NCI-H524 (cell line): ENCODE measurements at places on chromosomes 1 and 21.

GRCh38 chr1:208537198-208537597, 293.0 kb upstream of the PLXNA2 start:
- no peak for DNase-seq

DNA sequence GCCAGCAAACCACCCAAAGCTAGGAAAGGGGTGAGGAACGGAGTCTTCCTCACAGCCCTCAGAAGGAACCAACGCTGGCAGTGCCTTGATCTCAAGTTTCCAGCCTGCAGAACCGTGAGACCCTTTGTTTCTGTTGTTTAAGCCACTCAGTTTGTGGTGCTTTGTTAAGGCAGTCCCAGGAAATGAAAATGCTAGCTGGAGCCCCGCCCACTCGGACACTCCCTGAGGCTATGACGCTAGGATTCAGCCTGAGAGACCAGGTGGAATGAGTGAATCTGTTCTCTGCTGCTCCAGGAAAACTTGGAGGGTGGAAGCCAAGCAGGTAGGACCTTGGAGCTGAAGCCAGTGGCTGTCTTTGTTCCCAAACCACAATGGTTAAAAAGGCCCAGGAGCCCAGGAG, 196.5 kb upstream of the POU3F1 start:
- no peak for DNase-seq

- DNase-seq, result no peak
Observed at GRCh38 chr1:203480084-203480483, 4.5 kb downstream of the PRELP start.

DNA sequence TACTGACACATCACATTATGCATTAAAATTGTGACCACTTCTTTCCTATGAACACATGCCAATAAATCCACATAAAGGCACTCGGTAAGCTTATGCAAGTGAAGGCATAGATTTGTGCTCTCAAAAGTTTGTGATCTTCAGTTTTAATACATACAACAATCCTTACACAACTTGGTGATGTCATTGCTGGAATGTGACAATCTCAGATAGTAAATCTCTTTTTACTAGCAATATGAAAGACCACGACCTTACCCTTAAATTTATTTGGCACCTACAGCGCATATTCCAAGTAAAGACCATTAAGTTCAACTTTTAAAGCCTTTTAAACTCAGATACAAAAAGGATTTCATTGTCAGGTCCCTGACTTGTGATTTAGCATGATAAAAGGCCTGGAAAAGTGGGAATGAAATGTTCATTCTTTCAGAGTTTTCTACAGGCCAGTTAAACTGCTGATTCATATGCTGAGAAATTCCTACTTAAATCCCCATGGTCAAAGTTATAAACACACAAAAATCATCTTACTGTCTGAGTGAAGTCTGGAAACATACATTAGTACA, 157.4 kb downstream of the SIPA1L2 start:
- DNase-seq, result no peak

DNA sequence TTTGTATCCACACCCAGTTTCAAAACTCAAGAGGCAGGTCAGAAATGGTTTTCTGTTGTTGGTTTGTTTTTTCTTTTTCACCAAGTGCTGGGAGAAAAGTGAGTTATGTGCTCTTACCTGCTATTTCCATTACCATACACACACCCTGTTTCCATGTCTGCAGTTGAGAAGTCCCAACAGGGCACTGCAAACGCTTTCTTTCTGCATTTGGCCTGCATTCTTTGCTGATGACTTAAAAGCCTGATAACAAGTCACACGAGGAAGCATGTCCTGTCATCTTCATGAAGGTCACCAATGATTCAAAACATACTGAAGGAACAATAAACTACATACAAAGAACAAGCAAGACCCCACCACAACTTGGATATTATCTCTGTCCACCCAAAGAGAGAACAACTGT, 24.8 kb upstream of the KCNE1 start:
- DNase-seq, result no peak

DNA sequence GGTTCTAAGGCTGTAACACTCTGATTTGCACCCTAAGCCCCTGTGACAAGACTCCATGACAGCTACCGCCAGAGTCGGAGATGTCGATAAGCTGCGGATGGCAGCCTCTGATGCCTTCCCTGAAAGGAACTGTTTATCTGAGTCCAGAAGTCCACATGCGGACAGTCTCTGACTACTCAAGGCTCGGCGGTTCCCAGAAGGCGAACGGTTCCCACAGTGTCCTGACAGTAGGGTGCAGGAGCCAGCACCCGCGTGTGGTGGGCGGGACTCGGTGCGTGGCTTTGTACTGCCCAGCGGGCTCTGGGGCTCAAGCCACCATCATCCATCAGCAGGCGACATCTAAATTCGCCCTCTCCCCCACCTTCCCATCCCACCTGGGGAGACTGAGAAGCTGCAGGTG, 30.7 kb downstream of the LRP8 start:
- DNase-seq, result no peak

GRCh38 chr21:25005388-25005787, 601.9 kb downstream of the MRPL39 start:
- DNase-seq, result no peak

- peak; percentile 87 for DNase-seq
Observed at GRCh38 chr1:111948209-111949171, 41.0 kb downstream of the KCND3 start.

DNA sequence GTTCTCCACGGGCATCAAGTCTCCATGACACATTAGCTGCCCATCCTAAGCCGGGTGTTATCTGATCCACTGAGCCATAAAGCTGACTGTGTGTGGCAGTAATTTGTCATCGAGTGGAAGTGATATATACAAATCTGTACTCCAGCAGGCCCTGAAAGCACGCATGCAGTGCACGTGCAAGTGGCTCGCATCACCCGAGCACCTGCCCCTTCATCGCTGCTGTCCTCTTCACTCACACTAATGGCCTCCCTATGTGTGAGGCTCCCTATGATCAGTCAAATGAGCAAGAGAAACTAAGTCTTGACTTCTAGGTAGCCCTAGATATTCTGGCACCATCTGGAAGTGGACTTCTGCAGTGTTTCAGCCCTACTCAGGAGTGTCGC, 248.6 kb downstream of the MATN1 start:
- DNase-seq, result no peak

GRCh38 chr1:78088486-78088885, 42.7 kb downstream of the GIPC2 start:
- no peak for DNase-seq

GRCh38 chr1:202088206-202088605, 34.5 kb upstream of the GPR37L1 start:
- DNase-seq, result no peak

DNA sequence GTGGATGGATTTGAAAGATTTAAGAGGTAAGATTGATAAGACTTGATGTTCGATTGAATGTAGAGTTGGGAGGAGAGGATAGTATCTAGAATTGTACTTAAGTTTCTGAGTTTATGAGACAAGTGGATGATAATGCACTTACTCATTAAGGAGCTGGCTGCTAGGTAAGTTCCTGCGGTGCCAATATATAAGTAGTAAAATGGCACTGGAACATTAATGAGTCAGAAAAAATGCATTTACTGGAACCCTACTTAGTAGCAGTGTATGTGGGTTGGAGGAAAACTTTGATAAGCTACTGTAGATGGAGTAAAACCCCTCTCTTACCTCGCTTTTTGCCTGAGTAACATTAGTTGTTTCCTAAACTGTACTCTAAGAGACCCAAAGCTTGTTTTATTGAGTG, 68.2 kb downstream of the ZFYVE9 start:
- no peak for DNase-seq

GRCh38 chr1:110477041-110477440, 26.1 kb downstream of the PROK1 start:
- DNase-seq, result no peak

- no peak for DNase-seq
Observed at GRCh38 chr1:201640624-201641023, 101.7 kb downstream of the NAV1 start.

- DNase-seq, result no peak
Observed at GRCh38 chr1:28229996-28230395, 2.8 kb downstream of the DNAJC8 start.

GRCh38 chr1:84653130-84653677, 37.1 kb downstream of the SSX2IP start:
- peak; percentile 22 for DNase-seq

DNA sequence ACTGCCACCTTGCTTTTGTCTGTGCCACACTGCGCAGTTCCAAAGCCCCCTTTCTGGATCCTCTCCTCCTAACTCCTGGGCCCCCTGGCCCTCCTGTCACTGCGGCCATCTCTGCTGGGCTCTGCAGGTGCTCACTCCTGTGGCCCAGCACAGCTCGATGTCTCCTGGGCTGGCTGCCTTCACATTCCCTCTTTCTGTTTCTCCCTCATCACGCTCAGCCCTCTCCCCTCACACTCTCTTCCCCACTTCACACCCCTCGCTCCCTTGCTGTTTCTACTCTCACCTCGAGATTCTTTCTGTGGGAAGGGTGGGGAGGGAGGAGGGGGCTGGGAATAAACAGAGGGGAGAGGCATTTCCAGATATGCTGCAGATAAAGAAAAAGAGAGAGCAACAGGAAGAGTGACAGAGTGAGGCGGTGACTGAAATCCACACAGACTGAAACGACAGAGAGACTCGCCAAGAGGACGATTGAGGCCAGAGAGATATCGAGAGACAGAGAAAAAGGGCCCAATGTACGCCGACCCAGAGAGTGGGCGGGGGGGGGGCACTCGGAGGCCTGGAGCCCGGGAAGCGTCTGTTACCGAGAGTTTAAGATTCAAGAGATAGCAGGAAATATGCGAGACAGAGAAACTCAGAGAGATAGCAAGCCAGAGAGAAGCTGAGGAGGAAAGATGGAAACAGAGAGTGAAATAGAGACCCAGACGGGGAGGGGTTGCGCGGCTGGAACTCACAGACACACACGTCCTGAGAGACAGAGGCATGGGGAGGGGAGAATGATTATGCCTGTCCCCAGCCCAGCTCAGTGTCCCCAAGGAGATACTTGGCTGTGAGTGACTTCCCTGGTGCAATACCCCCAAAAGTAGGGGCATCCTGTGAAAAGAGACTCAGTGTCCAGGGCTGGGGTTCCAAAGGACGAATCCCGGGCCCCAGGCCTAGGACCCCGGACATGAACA, 666 bp downstream of the CSF3R start:
- DNase-seq, result no peak

- DNase-seq, result no peak
Observed at GRCh38 chr1:56135864-56136147, 443.6 kb downstream of the PLPP3 start.

DNA sequence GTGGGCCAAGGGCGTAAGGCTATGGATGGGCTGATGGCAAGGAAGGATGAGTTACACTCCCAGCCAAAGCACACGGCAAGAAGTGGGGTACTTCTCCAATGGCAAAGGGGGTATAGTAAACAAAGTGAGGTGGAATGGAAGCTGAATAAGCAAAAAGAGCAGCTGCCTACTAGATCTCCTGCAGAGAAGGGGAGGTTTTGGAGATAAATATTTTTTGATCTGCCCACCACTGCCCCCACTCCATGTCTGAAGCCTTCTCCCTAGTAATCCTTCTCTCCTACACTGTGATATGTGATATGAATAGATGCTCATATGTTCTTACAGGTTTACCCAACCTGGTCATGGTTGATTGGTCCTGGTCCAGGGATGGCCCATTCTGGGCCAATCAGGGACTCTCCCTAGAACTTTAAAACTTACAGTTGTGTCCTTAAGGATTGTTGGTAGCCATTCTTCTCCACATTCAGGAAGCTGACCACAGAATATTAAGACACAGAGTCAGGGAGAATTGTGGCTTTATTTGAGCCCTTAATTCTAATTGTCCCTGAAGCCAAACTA, 436.8 kb downstream of the OMA1 start:
- DNase-seq, result no peak

- peak; percentile 26 for DNase-seq
Observed at GRCh38 chr1:243917863-243918565, 68.0 kb upstream of the AKT3 start.

GRCh38 chr1:54566438-54567141, 18.6 kb downstream of the ACOT11 start:
- no peak for DNase-seq

DNA sequence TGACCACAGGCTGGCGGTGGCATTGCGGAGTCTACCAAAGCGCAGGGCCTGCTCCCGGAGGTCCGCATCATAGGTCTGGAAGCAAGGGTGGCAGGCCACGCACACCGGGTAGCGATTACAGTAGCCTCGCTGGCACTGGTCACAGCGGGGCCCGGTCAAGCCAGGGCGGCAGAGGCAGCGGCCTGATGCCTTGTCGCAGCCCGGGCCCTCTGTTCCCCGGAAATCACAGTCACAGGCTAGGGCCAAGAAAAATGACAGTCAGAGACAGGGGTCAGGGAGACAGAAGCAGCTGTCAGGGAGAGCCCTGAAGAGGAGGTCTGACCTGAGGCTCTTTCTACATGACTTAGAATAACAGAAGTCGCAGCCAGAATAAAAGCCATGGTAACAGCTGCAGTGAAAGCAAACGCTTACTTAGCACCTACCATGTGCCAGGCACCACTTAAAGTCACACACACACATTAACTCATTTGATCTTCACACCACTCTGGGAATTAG, 26.4 kb downstream of the LAMB3 start:
- peak; percentile 62 for DNase-seq

DNA sequence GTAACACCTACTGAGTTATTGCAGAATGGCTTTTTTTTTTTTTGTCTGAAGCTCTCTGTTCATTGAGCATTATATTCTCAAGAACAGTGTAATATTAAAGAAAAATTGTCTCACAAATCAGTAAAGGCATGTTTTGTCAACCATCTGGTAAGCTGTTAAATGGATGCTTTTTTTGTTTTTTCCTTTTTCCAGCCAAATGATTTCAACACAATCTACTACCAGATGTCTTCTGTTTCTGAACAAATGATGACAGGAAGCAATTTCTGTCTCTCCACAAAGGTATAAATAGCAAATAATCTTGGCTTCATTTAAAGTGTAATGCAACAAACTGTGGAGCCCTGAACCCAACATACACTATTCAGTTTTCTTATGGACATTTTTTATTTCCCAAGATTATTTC, 78.6 kb upstream of the RGS2 start:
- no peak for DNase-seq

GRCh38 chr1:43279666-43280065, 5.7 kb downstream of the C1orf210 start:
- no peak for DNase-seq

GRCh38 chr1:6157132-6157527, 23.0 kb downstream of the CHD5 start:
- DNase-seq, result no peak

DNA sequence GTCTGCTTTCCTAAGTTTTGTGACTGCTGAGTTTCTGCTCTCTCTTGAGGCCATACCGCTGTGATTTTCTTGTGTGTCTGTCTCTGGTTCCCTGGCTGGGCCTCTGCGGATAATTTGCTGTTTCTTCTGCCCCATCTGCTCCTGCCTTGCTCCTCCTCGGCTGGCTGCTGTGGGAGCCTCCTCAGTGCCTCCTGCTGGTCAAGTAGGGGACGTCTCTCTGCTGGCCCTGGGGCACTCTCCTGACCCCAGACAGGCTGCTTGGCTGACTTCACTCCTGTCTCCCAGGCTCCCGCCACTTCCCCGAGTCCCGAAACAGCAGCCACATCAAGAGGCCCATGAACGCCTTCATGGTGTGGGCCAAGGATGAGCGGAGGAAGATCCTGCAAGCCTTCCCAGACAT, 28.5 kb downstream of the ETNK2 start:
- no peak for DNase-seq

DNA sequence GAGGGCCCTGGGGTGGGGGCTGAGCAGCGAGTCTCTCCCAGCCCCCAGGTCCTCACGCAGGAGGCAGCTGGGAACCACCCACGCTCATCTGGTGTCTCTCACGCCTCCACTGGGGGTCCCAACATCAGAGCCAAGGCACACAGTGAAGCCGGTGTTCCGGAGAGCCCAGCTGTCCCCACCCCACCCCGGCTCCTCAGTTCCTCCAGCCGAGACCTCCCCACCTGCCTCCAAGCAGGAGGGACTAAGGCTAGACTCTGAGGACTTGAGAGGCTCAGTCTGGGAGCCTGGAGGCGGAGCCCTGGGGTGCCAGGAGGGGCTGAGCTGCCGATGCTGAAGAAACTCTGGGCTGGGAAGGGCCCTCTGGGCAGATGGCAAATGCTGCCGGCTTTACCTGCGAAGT, 1.6 kb upstream of the HPCA start:
- DNase-seq, result peak; percentile 93
